Stimulated activated CD8-positive, alpha-beta memory T cell treated with anti-CD3 and anti-CD28 coated beads, Interleukin-2, amount 100 ng/mL, for 1 hour (primary cell): ENCODE measurements at places on chromosomes 5 and 9.

DNA sequence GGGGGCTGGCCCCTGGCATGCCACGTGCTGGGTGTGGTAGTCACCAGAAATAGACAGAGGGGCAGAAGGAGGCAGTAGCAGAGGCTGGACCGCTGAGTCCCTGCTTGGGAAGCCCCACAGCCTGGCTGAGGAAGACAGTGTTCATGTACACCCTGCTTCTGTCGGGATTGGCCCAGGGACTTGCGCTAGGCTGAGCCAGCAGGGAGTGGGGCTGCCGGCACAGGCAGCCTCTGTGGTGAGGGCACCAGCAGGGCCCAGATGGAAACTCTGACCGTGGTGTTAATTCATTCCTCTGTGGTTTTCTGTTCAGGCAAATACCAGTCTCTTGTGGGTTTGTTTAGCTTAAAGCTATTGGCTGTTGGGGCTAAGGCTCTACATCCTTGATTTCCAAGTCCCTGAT lies 108.6 kb upstream of the RAD23B start:
- DNase-seq: no peak

GRCh38 chr9:124257070-124257843 lies 492 bp upstream of the NEK6 start:
- DNase-seq: no peak

- DNase-seq: no peak
These were observed 51.8 kb downstream of the EPB41L4B start for GRCh38 chr9:109269081-109269480.

GRCh38 chr9:137605121-137606004 lies at the start of gene ARRDC1:
ARRDC1 (plus strand) TSS chr9:137605686; CDS start chr9:137605718, 32 bp downstream.
- DNase-seq: peak; percentile 92

- DNase-seq: no peak
These were observed 41.1 kb upstream of the TCF7 start for GRCh38 chr5:134073404-134073803.

DNA sequence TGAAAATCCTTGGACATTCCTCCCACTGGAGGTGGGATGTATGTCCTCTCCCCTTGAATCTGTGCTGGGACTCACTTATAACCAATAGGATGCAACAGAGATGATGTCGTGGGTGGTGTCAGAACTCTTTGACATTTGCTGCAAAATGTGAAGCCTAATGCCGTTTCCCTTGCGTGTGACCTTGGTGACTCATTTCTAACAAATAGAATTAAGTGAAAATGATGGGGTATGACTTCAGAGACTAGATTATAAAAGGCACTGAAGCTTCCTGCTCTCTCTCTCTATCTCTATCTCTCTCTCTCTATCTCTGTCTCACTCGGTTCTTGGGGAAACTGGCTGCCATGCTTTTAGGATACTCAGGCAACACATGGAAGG lies 126.1 kb upstream of the STC2 start:
- no peak for DNase-seq

- DNase-seq: no peak
These were observed 3.1 kb downstream of the KCTD16 start for GRCh38 chr5:144173766-144174165.

GRCh38 chr9:137078701-137079400 lies 1.5 kb downstream of the UAP1L1 start:
- DNase-seq: no peak

GRCh38 chr5:157538311-157538710 lies 37.3 kb downstream of the ADAM19 start:
- no peak for DNase-seq

DNA sequence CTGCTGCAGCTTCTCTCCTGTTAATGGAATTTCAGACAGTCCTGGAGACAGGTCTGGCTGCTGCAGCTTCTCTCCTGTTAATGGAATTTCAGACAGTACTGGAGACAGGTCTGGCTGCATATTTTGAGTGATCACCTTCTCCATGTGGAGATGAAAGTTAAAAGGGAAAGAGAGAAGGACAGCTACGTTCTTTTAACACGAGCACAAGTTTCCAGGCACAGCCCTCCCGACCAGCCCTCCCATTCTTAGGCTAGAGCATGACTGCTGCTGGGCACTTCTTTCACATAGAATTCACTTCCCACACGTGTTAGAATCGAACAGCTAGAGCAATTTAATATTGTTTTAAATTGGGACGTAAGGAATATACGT lies 133.3 kb upstream of the DMRT1 start:
- DNase-seq: no peak

GRCh38 chr5:16970826-16971225 lies 34.7 kb upstream of the MYO10 start:
- DNase-seq: no peak

DNA sequence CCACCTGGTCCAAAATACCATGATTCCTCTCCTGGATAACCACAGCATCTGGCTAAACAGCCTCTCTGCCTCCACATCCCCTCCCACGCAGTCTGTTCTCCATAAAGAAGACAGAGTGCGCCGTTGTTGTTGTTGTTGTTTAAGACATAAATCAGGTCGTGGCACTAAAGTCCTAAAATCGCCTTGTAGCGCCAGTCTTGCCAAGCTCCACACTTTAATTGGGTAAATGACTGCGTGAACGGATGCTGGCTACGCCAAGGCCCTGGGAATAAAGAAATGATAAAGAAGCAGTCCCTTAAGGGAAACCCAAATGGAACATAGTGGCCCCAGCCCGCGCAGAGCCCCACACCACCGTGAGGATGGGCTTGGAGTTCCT lies 364 bp upstream of the SFXN1 start:
- DNase-seq: no peak

- DNase-seq: no peak
These were observed 122.7 kb downstream of the DENND1A start for GRCh38 chr9:123807251-123807650.

- DNase-seq: no peak
These were observed 10.9 kb upstream of the UNC5A start for GRCh38 chr5:176799488-176799887.

DNA sequence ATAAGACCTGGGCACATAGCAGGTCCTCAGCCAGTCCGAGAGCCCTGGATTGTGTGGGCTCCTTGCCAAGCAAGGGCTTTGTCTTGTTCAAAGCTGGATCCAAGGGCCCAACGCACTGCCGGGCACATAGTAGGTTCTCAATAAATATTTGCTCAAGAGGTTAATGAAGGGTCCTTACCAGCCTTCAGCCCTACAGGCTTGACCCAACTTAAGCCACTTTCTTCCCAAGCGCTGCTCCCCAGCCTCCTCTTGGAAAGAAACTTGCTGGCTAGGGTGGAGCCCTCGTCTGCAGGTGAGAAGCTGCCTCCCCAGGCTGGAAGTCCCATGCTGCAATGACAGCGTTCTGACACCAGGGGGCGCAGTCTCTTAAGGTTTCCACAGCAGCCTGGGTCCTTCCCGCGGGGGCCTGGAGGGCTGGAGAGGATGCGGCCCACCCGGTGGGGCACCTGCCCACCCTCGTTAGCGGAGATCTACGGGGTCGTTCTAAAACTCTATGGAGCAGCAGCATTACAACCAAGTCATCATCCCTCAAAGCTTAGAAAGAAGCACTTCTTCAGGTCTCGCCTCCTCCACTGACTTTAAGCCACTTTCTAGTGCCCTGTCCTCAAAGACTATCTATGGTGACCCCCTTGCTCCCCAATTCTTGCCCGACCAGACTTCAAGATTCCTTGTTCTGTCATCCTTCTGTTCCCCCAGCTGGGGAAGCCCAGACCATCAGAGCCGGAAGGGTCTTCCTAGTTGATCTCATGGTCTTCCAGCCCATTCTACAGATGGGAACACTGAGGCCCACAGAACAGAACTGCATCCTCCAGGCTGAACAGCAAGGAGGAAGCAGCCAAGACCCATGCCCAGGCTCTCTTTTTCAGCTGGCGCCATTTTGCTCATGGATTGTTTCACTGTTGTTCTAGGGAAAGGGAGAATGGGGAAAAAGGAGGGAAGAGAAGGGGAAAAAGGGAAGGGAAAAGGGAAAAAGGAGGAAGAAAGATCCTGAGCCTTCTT lies 115.4 kb downstream of the LHX2 start:
- peak; percentile 58 for DNase-seq

- no peak for DNase-seq
These were observed 134.7 kb upstream of the SV2C start for GRCh38 chr5:75948438-75948837.

DNA sequence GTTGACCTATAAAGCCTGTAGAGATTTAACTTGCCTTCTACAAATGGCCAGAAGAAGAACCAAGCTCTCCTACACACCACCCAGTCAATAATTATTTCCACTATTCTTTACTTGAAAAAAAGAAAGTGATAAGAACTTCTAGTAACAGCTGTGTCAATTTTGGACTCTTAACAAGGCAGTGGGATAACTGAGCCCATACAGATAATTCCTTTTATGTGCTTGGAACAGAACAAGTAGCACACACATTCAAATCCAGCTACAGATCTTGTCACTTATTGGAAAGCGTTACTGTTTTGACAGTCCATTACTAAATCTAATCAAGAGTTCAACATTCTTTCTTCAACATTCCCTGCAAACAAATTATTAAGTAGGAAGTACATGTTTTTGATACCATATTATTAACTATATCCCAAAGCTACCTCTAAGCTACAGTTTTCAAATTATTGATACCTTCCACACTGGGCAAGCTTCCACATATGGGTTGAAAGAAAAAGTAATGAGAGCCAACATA lies 6.3 kb downstream of the PTGER4 start:
- no peak for DNase-seq

DNA sequence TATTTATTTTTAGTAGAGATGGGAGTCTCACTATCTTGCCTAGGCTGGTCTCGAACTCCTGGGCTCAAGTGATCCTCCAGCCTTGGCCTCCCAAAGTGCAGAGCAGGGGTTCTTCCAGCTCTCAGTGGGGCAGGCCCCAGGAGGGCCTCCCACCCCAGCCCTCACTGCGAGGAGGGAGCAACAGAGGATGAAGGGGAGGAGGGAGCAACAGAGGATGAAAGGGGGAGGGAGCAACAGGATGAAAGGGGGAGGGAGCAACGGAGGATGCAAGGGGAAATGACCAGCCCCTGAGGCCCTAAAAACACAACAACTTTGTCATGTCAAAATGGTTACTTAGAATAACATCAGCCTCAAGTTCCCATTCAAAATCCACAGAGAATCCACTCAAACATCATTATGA lies 10.0 kb downstream of the TRIM14 start:
- DNase-seq: no peak

- no peak for DNase-seq
These were observed 1.2 kb downstream of the NIPSNAP3B start for GRCh38 chr9:104765138-104765537.

DNA sequence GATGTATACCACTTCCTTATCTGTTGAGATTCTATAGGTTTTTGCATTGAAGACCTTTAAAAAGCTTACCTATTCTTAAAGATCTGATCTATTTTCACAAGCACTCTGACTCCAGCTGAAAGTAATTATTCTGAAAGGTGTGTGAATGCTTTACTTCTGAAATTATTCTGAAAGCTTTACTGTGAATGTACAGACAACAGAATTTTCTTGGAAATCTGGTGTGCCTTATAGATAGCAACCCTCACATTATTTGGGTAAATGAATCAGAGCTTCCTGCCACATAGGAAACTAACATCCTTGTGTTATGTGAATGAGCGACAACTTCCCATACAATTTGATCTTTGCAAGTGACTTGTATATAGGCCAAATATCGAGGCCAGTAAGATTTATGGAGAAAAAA lies 6.5 kb downstream of the CDO1 start:
- DNase-seq: no peak

- DNase-seq: no peak
These were observed 43.1 kb downstream of the HMGCR start for GRCh38 chr5:75380099-75380498.

GRCh38 chr5:142438573-142438972 lies 113.8 kb upstream of the SPRY4 start:
- DNase-seq: no peak

- no peak for DNase-seq
These were observed 472.9 kb downstream of the PDE4D start for GRCh38 chr5:59420596-59420995.

DNA sequence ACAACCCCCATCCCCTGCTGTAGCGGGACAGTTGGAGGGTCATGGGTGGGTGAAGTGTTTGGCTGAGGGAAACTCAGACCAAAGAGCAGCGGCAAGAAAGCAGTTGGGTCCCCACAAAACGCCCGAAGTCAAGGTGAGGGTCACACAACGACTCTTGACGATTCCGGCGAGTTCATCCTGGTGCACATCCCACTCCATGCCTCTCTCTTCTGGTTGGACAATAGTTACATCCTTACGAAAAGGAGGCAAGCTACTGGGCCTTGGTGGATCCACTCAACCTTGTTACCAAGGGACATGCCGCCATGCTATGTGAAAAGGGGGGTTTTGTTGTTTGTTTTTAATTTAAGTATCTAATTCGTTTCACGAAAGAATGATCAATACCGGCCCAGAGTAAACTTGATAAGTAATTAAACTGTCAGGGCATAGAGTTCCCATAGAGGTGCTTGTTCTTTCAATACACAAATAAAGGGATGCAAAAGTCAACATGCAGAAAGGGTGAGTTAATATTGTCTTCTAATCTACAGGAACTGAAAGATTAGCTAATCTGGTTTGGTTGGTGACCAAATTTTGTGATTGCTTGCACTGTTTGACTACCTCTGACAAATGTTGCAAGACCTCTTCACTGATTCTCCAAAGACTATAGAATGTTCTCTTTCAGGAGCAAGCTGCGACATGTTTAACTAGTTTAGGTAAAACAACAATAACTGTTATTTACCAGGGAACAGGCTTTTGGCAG lies 732 bp upstream of the SMIM15 start:
- no peak for DNase-seq

DNA sequence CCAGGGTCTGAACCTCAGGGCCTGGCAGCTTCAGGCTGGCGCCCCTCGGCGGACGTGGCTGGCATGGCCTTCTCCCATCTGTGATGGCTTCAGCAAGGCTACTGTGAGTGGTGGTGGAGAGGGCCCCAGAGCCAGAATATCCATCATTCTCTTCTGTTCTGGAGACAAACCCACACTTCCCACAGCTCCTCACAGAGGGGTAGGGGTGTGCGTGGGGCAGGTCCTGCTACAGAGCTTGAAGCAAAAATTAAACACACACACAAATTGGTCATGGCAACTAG lies 9.6 kb downstream of the GPX3 start:
- DNase-seq: no peak

DNA sequence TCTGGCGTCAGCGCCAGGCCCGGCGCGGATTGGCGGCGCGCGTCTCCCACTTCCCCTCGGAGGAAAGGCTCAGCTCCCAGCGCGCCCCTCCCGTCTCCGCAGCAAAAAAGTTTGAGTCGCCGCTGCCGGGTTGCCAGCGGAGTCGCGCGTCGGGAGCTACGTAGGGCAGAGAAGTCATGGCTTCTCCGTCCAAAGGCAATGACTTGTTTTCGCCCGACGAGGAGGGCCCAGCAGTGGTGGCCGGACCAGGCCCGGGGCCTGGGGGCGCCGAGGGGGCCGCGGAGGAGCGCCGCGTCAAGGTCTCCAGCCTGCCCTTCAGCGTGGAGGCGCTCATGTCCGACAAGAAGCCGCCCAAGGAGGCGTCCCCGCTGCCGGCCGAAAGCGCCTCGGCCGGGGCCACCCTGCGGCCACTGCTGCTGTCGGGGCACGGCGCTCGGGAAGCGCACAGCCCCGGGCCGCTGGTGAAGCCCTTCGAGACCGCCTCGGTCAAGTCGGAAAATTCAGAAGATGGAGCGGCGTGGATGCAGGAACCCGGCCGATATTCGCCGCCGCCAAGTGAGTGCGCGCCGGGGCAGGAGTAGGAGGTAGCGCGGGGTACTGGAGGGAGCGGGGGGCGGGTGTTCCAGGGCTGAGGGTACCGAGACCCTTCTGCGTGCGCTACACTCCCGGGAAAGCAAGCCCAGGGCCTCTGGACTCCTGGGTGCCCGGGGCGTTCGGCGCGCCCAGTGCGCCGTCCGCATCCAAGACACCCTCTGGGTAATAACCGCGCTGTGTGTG lies at the start of gene MSX2:
MSX2 (plus strand) TSS at position 99 of the 777 bp plus-strand sequence; CDS start at position 177, 78 bp downstream.
- DNase-seq: no peak

- no peak for DNase-seq
These were observed 27.3 kb downstream of the MACROH2A1 start for GRCh38 chr5:135371622-135372232.
